ENCODE measurements at places on chromosomes 2 and 18. TPM values are rescaled to one million over a fixed set of nuclear protein-coding genes. Genes with fewer than 3 reads are reported as not detected.
A peak's percentile ranks its signal among the peaks of the same experiment; 100 is the strongest.

- no peak for DNase-seq
Observed at GRCh38 chr2:175630280-175631244, 371.5 kb downstream of the LNPK start.

GRCh38 chr2:40101131-40101575 is 322.1 kb upstream of the THUMPD2 start:
- no peak for DNase-seq

DNA sequence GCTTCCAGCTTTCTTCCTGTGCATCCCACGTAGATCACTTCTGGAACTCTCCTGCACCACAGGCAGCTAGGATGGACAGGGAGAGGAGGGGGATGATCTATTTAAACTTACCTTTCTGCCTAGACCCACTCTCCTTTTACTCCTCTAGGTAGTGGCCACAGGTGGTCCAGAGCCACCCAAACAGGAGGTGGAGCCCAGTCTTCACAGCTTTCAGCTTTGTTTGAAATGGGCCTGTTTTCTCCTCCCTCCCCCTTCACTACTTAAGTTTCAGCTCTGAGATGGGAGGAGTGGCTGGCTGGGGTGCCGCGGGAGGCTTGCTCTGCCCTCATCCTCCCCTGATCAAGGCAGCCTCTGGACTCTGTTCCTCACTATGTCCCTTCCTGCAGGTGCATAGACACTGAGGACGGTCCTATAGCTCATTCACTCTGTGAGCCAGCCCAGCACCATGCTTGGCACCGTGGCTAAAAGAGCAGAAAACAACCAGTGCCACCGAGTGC is 12.6 kb upstream of the CELF4 start:
- no peak for DNase-seq

DNA sequence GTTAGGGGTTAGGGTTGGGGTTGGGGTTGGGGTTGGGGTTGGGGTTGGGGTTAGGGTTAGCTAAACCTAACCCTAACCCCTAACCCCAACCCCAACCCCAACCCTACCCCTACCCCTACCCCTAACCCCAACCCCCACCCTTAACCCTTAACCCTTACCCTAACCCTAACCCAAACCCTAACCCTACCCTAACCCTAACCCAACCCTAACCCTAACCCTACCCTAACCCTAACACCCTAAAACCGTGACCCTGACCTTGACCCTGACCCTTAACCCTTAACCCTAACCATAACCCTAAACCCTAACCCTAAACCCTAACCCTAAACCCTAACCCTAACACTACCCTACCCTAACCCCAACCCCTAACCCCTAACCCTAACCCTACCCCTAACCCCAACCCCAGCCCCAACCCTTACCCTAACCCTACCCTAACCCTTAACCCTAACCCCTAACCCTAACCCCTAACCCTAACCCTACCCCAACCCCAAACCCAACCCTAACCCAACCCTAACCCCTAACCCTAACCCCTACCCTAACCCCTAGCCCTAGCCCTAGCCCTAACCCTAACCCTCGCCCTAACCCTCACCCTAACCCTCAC is 24.1 kb upstream of the RABL2A start:
- DNase-seq, result no peak

DNA sequence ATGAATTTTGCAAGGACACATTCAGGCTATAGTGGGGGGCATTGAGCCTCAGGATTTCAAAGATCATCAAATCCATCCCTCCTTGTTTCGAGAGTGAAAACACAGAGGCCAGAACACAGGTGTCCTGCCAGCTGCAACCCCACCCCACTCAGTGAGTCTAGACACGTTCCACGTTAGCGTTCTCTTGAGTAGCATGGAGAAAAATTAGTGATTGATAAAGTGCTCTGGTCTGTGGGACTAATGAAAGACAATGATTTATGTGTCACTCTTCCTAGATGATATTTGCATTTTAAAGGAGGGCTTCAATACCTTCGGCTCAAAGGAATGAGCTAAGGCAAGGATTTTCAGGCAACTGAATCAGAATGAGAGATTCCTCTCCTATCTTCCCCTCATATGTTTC is 43.8 kb downstream of the SLC4A3 start:
- peak; percentile 9 for DNase-seq

- DNase-seq, result no peak
Observed at GRCh38 chr2:54512663-54513362, 56.7 kb downstream of the SPTBN1 start.

DNA sequence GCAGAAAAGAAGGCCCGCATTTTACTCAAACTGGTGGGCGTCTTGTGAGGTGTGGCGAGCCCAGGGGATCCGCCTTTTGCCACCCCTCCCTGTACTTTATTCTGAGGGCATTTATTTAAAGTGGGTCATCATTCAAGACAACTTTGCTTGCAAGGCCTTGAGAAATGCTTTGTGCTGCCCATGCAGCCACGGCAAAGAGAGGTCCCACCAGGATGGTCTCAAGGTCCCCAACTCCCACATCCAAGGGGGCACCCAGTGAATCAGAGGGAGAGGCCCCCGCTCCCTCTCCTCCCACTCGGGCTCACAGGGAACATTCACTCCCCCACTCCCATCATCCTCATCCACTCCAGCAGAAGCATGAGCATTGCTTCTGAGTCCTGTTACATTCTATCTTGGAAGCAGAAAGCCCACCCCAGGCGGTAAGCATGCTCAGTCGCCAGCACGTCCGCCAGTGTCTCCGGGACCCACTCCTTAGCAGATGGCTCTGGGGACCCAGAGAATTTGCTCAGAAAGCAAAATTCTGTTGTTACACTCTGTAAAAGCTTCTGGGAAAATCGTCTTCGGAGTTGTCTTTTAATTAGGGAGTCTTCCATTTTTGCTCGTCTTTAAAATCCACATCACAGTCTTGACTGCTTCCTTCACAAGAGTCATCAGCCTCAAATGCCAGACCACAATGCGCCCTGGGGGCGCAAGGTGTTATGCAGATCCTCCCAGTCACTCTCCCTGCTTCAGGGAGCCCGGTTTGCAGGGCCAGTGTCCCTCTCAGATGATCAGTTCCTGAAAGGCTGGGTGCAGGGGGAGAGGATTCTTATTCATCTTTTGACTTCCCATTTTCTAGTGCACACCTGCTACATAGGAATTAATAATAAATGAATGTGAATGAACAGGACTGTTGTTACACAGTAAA is 99.4 kb upstream of the NCK2 start:
- no peak for DNase-seq

- DNase-seq, result no peak
Observed at GRCh38 chr18:54742659-54743604, 85.3 kb upstream of the RAB27B start.

DNA sequence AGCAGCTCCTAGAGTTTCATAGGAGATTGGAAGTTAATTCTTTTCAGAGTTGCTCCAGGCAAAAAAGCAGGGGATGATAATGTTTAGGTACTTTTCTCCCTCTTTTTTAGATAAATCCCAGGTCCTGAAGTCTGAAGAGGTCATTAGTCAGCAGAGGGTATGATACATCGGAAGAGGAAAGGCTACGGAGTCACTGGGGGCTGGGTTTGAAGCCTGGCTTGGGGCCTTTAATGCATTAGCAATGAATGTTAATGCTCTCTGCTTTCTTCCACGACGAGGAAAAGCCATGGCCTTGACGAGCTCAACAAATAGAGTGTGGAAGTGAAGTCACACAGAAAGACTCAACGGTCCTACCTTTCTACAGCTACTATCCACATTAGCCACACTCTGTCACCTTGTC is 235.1 kb downstream of the NCKAP5 start:
- DNase-seq, result no peak

Gene CPLX4
- total RNA-seq, result not detected

- DNase-seq, result no peak
Observed at GRCh38 chr18:75276818-75277609, 66.4 kb downstream of the TSHZ1 start.

DNA sequence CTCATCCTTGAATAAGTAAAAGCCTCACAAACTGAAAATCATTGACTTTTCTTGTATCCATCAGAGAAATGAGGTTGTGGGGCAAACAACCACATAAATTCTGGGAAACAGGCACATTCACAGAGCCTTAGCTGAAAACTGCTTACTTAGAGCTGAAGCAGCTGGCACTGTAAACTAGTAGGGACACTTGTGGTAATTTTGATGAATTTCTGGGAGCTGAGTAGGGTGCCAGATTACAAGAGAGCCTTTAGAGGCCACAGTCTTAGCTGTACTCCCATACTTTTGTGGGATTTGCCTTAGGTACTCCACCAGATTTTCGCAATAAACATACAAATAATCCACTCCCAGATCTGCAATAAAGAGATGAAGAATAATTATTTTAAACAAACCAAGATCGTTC is 315.2 kb downstream of the TMX3 start:
- no peak for DNase-seq

- DNase-seq, result no peak
Observed at GRCh38 chr2:46257476-46257875, 39.7 kb upstream of the EPAS1 start.

Gene ZNF892
- total RNA-seq, result 3.6 TPM

Gene GALR1
- total RNA-seq, result 0.03 TPM

GRCh38 chr2:141522702-141523101 is 608.1 kb downstream of the LRP1B start:
- no peak for DNase-seq

GRCh38 chr18:53629337-53629736 is 595.1 kb downstream of the MBD2 start:
- DNase-seq, result no peak

GRCh38 chr18:50080316-50080715 is 114.6 kb downstream of the MYO5B start:
- no peak for DNase-seq

Gene MRPS5
- total RNA-seq, result 43.4 TPM

Gene ESPNL
- 0.48 TPM for total RNA-seq

Gene CYS1
- 0.80 TPM for total RNA-seq

- no peak for DNase-seq
Observed at GRCh38 chr18:21741562-21742314, 1.1 kb downstream of the MIB1 start.

Gene CNTNAP5
- not detected for total RNA-seq

Gene PCARE
- total RNA-seq, result 0.06 TPM

GRCh38 chr2:20125616-20126015 is 74.2 kb upstream of the LAPTM4A start:
- DNase-seq, result no peak

- no peak for DNase-seq
Observed at GRCh38 chr2:36616947-36617346, 19.0 kb upstream of the FEZ2 start.

DNA sequence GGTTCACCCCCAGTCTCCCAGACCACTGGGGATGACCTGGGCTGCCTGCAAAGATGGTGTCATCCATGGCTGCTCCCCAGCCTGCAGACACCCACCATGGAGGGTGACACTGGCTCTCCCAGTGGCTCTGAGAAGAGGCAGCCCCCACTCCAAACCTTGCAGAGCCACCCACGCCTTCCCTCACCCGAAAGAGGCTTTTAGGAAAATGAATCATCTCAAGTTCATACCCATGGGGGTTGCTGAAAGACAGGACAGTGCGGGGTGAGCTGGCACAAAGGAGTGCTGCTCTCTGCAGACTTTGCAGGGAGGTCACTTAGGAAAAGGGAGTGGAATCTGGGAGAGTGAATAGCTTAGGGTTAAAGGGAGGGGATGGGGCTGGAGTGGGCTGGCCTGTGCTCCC is 36.4 kb downstream of the MPHOSPH10 start:
- DNase-seq, result no peak
